ENCODE measurements at places on chromosomes 7 and 10.

- DNase-seq = no peak
Measured at GRCh38 chr10:1411956-1412355, 325.4 kb downstream of the ADARB2 start.

DNA sequence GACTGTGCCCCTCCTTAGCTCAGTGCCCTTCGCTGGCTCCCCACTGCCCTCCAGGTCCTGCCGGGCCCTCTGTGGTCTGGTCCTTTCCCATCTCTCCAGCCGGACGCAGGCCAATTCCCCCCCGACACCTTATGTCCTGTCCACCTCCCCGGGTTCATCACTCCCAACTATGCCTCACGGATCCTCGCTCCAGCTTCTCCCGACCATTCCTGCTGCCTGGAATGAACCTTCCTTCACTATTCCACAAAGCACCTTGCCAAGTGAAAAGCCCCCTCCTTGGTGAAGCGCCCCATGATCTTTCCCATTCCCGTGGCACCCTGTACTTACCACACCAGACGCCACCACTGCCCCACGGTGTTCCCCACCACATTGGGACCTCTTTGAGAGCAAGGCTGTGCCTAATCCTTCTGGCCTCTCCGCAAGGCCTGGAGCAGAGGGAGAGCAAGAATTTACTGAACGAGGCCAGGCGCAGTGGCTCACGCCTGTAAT is 47.2 kb downstream of the TMEM270 start:
- DNase-seq = no peak

DNA sequence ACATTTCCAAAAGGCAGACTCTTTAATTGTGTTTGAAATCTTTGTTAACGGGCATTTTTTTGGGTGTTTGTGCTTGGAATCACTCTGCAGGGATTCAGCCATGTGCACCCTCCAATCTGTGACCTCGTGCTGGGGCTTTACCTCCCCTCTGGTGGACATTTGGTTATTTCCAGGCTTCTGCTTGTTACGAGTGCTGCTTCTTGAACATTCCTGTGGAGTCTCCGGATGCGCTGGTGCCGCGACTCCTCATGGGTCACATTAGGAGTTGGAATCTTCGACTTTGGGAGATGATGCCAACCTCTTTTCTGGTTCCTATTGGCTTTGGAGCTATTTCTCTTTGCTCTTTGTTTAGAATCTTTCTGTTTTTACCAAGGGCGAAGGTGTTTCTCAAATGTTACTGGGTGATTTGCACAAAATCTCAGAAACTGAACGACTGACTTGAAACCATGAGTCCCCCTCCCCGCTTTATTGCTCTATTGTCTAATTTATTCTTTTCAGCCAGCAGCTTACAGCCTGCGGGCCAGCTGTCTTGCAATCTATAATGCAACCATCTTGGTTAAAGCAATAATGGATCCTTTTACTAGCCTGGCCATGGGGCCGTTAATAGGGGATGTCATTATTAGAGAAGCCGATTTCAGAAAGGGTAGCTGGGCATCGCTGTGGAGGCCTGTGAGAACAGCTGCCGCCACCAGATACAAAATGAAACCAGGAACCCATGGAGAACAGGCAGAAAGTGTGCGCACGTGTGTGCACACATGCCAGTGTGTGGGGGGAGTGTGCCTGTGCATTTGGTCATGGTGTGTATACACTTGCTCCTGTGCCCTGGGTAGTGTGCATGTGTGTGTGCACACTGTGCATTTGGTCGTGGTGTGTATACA is 9.9 kb upstream of the DPYSL4 start:
- DNase-seq = no peak

- DNase-seq = no peak
Measured at GRCh38 chr7:120190109-120190508, 82.9 kb upstream of the KCND2 start.

DNA sequence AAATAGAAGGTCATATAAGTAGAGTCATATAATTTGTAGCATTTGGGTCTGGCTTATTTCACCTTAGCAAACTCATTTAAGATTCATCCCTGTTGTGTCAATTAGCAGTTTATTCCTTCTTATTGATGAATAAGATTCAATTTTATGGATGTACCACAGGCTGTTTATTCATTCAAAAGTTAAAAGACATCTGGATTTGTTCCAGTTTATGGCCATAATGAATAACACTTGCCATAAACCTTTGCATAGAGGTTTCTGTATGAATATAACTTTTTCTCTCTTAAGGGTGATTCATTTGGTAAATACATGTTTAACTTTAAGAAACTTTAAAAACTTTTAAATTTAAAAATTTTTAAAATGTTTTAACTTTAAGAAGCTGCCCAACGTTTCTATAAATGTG is 66.4 kb downstream of the CPED1 start:
- DNase-seq = no peak

- no peak for DNase-seq
Measured at GRCh38 chr7:149570784-149571183, 73.2 kb upstream of the ZNF746 start.

DNA sequence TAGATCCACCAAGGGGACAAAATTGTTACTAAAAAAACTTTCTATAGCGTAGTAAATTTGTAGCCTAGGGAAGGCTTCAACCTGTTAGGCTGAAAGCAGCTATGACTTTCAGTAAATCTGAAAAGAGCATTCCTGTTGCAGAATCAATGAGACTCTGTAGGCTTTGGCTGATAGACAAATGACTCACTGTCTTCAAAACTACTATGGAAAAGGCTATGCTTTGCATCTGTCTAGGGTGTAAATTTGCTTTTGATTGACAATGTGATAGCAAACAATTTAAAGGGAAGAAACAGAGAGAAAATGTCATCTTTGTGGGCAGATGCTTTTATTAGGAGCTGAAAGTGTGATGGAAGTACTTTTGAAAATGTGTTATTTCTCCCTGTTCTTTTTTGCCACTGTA is 60.6 kb downstream of the ARL5B start:
- no peak for DNase-seq
